ENCODE measurements at places on chromosomes 2 and 18.

DNA sequence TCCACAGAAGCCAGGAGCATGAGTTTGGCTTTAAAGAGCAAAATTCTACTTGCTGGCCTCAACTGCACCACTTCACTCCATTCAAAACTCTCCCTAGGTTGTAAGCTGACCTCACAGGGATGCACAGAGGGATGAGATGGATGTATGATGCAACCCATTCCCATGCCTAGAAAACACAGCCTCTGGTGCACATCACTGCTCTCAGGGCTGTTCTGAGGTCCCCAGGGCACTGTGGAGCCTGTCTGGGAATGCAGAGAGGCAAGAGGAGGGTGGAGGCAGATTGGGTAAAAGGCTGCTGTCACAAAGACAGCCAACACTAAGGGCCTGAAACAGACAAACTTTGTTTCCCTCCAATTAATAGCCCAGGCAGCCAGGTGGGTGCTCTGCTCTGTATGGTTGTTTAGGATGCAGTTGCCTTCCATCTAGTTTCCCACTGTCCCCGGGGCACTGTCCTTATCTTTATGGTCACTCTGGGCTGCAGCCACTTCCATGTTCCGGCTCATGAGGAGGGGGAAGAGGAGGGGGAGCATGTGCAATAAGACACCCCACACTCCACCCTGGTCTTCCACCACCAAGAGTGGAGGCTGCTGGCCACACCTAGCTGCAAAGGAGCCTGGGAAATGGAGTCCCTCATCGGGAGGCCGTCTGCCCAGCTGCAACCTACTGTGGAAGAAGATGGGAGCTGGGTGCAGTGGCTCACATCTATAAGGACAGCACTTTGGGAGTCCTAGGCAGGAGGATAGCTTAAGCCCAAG, 7.0 kb downstream of the GPR45 start:
- DNase-seq, result no peak

DNA sequence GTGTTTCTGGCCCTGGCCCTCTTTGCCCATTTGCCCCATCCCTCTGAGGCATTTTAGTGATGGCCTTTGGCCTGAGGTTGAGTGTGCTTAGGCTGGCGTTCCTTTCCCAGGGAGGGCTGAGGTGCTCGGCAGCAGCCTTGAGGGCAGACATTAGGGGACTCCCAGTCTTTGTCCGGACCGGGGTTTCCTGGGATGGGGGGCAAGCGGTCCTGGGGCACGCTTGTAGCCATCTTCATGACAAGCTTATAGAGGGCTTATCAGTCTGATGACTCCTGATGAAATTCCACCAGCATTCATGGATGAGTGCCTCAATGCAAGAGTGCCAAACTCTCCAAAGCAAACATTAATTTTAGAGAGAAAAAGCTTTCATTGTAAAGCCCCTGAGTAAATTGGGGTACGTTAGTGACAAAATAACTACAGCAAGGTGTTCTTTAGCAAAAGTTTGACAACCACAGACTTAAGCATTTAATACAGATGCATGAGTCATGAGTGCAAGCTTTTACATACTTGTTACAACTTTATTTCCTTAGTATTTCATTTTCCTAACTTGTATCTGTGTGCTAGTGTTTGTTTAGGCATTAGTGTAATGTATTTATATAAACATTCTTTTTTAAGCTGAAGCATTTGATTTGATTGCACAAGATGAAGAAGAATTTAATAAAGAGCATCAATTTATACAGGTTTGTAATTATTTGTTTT, 45.6 kb downstream of the CEP192 start:
- no peak for DNase-seq

- DNase-seq, result no peak
These were observed 88.5 kb downstream of the DYNAP start for GRCh38 chr18:54679318-54680149.

DNA sequence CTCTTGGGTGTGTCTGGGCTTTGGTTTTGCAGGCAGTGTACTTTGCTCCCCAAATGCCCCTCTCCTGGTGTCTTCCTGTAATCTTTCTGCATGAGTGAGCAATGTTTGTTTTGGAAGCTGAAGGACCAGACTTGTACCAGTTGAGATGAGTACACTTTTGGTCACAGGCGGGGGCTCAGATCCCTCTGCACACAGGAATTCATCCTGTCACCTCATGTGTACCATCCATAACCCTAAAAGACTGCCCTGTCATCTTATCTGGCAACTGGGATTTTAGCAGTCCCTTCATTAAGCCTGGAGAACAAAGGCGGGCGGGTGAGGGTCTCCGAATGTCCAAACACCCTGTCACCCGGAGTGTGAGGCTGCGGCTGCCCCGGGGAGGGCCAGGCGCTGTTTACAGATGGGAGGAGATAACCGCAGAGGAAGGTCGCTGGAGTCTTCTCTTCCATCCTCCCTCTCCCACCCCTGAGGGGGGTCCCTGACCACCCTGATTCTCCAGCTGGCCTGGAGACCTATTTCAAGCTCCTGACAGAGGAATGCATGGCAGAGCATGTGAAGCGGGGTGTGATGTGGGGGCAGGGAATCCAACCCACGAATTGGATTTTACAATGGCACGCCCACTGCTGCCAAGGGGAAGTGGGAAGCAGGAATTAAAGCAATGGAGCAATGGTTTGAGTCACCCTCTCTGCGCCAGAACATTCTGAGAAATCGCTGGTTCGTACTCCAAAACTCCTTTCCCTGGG, 158.2 kb upstream of the MYCN start:
- DNase-seq, result no peak

DNA sequence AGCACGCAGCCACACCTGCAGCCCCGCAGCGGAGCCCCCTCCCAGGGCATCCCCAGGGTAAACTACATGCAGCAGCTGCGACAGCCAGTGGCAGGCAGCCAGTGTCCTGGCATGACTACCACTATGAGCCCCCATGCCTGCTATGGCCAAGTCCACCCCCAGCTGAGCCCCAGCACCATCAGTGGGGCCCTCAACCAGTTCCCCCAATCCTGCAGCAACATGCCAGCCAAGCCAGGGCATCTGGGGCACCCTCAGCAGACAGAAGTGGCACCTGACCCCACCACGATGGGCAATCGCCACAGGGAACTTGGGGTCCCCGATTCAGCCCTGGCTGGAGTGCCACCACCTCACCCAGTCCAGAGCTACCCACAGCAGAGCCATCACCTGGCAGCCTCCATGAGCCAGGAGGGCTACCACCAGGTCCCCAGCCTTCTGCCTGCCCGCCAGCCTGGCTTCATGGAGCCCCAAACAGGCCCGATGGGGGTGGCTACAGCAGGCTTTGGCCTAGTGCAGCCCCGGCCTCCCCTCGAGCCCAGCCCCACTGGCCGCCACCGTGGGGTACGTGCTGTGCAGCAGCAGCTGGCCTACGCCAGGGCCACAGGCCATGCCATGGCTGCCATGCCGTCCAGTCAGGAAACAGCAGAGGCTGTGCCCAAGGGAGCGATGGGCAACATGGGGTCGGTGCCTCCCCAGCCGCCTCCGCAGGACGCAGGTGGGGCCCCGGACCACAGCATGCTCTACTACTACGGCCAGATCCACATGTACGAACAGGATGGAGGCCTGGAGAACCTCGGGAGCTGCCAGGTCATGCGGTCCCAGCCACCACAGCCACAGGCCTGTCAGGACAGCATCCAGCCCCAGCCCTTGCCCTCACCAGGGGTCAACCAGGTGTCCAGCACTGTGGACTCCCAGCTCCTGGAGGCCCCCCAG, 254.1 kb downstream of the GLI2 start:
- no peak for DNase-seq

GRCh38 chr2:71534826-71535225, 81.5 kb downstream of the DYSF start:
- DNase-seq, result no peak

DNA sequence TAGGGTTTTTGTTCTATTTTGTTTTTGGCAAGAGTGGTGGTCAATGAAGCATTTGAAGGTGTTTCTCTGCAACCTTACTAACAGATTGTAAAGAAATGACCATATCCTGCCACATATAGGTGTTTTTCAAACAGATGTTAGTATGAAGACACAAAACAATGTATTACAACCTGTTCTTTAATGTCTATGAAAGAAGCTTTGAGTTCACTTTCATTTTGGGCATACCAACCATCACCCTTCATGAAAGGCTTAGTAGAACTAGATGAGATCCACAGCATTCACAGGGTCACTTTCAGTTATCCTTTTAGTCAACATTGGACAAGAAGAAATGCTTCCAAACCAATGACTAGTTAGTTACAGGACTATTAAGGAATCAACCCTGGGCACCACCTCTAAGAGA, 95.1 kb downstream of the EHBP1 start:
- no peak for DNase-seq

- no peak for DNase-seq
These were observed 15.0 kb upstream of the SERPINB3 start for GRCh38 chr18:63676526-63677323.

DNA sequence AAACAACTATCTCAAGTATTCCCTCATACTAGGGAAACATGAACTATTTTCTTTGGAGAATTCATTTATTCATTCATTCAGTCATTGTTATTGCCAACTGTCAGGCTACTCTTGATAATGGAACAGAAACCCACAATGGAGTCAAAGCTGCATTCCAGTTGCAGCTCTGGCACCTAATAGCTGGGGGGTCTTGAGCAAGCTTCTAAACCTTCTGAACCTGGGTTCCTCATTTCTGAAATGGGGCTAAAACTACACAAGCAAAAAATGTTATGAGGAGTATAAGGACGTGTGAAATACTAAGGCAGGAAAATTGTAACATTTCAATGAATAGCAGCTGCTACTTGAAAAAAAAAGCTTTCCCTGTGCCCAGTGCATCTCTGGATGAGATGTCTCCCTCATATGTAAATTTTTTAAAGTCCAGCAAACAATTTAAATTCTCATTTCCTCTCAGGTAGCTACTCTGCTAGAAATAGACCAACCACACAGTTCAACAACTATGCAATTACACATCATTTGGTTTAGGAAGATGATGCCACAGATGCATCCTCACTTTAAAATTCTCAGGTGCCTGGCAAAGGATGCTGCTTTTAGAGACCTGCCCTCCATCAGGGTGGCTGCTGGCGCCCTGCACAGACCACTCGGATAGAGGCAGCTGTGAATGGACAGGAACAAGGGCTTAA, 38.5 kb downstream of the SPRED2 start:
- no peak for DNase-seq

- no peak for DNase-seq
These were observed 307.3 kb upstream of the MEIS1 start for GRCh38 chr2:66127656-66128055.

DNA sequence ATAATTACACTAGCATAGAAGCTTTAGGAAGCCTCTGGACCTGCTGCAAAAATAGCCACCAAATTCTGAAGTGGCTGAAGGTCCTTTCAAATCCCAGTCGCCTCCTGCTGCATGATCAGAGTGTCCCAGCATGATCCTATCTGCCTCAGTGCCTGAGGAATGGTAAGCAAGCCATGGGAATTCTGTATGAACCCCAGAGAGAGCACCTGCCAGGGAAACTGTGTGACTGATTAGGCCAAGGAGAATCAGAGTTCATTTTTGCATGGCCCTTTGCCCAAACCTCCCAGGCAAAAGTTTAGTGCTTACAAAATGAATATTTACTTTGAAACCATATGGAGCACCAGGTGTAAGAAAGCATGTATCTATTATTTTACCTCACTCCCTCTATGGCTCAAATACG, 221.4 kb downstream of the ARL4C start:
- DNase-seq, result no peak

GRCh38 chr2:159137511-159138241, 148.8 kb downstream of the WDSUB1 start:
- DNase-seq, result no peak

DNA sequence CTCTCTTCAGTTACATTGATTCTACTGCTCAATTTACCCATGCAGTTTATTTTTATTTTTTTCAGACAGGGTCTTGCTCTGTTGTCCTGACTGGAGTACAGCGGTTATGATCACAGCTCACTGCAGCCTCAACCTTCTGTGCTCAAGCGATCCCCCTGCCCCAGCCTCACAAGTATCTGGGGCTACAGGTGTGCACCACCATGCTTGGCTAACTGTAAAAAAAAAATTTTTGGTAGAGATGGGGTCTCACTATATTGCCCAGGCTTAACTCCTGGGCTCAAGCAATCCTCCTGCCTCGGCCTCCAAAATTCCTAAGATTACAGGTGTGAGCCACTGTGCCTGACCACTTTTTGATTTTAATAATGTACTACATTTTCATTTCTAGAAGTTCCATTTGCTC, 93.8 kb upstream of the RNU4ATAC start:
- no peak for DNase-seq

DNA sequence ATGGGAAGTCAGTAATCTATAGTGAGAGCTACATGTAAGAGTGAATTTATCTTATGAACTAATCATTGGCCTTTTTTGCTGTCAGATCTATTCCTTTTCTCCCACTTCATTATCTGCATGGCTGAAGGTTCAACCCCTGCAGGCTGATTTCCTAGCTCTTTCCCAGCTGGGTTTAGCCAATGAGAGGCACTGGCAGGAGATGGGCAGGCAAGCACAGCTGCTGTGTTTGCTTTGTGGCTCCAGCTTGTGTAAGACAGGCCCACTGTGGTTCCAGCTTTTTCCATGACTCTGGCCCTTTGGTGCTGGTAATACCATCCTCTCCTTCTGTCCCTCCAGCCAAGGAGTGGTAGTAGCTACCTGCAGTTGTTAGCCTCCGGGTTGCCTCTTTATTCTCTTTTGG, 248.8 kb downstream of the PLCL1 start:
- no peak for DNase-seq

All from activated T-helper 1 cell treated with Interleukin-2 at 50 U/mL for 16 hours (primary cell).